ENCODE measurements at places on chromosomes 16 and 17.

- peak; percentile 57 for DNase-seq
Observed at GRCh38 chr17:28643983-28644786, 773 bp downstream of the BLTP2 start.

GRCh38 chr17:39099663-39100286, 51.7 kb downstream of the PLXDC1 start:
- no peak for DNase-seq

DNA sequence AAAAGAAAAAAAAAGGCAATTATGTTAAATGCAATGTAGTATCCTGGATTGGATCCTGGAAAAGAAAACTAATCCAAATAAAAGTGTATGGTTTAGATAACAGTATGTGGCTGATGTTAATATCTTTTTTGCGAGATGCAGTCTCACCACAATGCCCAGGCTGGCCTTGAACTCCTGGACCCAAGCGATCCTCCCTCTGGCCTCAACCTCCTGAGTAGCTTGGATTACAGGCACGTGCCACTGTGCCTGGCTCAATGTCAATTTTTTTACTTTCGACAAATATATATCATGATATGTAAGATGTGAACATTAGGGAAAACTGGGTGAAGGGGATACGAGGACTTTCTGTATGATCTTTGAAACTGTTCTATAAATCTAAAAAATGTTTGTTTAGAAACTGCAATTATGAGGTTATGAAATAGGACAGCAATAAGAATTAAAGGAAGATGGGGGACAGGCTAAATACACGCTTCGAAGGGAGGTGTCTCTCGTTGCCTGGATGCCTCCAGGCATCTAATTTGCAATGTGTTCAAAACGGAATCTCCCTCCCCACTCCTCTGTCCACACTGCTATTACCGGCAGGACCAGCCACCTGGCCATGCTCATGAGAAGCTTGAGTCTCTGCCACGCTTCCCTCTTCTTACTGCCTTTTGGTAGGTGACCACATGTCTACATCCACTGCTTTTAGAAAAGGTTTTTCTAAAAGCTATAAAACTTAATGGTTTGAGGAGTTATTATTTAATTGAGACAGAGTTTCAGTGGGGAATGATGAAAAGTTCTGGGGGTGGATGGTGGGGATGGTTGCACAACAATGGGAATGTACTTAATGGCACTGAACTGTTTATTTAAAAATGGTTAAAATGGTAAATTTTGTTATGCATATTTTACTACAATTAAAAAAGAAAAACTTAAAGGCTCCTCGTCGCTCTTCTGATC, 15.2 kb downstream of the UBE2O start:
- DNase-seq = no peak

GRCh38 chr16:55292491-55292890, 31.5 kb upstream of the IRX6 start:
- DNase-seq = no peak

- DNase-seq = no peak
Observed at GRCh38 chr16:49810831-49811230, 45.1 kb downstream of the ZNF423 start.

All from GM10248 (cell line).